ENCODE measurements at places on chromosomes 13 and 19. TPM values are rescaled to one million over a fixed set of nuclear protein-coding genes. Genes with fewer than 3 reads are reported as not detected.
A peak's percentile ranks its signal among the peaks of the same experiment; 100 is the strongest.

DNA sequence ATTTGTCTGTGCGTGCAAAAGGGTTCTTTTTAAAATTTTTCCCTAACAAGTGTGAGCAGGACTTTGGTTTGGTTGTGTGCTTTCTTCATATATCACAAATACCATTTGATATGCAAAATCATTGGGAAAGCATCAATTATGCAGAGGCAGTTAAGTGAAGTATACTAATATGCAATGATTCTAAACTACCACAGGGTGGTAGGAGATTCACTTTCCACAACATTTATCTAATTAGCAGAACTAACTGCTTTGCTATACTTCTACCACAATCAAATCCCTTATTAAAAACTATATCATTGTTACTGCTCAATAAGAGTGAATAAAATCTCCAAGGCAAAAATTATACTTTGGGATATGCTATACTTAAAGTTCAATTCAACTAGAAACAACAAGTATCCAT is 2738.9 kb upstream of the PCDH20 start:
- DNase-seq, result no peak

- DNase-seq, result no peak
These were observed 399.0 kb downstream of the DCT start for GRCh38 chr13:94080527-94080926.

- no peak for DNase-seq
These were observed 973 bp upstream of the OCEL1 start for GRCh38 chr19:17225053-17225452.

GRCh38 chr13:99421271-99421670 is 80.0 kb upstream of the TM9SF2 start:
- DNase-seq, result no peak

GRCh38 chr19:34503531-34504272 is 22.1 kb downstream of the WTIP start:
- DNase-seq, result peak; percentile 47

GRCh38 chr19:49866933-49867782 is at the start of gene PNKP:
Gene PNKP (minus strand): TSS chr19:49867576. CDS start chr19:49867204, 372 bp downstream.
- peak; percentile 99 for DNase-seq

GRCh38 chr19:39405261-39405957 is 1.2 kb upstream of the ZFP36 start:
- DNase-seq, result peak; percentile 72

DNA sequence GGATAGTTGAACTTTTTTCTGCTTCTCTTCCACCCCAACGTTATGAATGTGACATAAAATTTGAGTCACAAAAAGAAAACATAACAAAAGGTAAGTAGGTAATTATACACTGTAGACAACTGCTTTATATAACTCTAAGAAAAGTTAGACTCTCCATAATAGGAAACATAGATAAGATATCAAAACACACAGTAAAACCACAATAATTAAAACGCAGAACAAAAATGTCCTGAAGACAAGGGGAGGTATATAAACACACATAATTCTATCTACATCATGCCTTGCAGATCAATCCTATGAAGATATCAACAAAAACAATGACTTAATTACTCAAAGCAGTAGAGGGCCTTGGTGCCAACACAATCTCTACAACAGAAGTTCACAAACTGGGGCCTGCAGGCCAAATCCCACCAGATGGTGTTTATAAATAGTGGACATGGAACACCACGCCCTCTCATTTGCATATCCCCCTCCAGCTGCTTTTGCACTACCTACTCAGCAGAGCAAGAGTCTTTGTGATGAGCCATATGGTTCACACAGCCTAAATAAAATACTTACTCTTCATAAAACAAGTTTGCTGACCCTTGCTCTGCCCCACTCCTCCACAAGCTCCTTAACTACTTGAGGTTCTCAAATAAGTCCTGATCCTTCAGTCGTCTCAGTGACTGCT is 254.7 kb downstream of the KLF12 start:
- no peak for DNase-seq

Gene OR10H1
- total RNA-seq, result not detected

Gene GPC6
- total RNA-seq, result 98.1 TPM

Gene MTIF3
- total RNA-seq, result 65.5 TPM

Gene RNF225
- not detected for total RNA-seq

Gene UHRF1
- total RNA-seq, result 7.6 TPM

Gene ZNF816
- 9.8 TPM for total RNA-seq

Data from osteoblast (primary cell).